ENCODE measurements at places on chromosomes 5 and 9.

DNA sequence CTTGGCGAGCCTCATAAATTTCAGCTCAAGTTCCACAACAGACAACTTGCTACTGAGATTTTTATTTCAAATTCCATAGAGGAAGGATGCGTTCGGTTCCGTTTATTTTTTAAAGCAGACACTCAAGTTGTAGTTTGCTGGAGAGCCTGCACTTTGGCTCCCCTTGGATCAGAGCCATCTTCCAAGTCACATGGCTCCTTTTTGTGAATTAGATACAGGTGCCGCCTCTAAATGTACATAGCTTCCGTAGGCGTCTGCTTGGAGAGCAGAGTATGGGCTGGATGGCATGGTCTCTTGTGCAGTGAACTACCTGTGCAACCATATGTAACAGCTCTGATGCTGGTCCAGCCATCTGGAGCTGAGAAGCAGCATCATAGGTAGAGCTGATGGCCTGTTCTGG lies 73.9 kb upstream of the WWC1 start:
- DNase-seq = no peak

DNA sequence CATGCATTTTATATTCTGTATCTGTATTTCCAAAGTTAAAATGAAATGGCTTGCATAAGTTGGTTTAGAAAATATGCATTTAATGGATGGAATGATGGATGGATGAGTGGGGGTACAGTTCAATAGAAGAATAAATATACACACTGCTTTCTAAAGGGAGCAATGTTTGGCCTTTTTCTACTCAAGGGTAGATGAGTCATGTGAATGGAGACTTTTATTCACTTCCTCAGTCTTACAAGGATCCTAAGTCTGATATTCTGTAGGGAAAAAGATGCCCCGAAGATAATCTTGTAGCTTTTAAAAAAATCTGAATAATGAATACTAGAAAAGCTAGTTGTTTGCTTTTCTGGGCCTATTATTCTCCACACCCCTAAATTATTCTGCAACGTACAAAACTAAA lies 2112.1 kb downstream of the MAT2B start:
- DNase-seq = no peak

GRCh38 chr5:93800988-93801811 lies 59.8 kb upstream of the POU5F2 start:
- no peak for DNase-seq

- no peak for DNase-seq
Measured at GRCh38 chr5:14655146-14655741, 9.3 kb upstream of the OTULIN start.

DNA sequence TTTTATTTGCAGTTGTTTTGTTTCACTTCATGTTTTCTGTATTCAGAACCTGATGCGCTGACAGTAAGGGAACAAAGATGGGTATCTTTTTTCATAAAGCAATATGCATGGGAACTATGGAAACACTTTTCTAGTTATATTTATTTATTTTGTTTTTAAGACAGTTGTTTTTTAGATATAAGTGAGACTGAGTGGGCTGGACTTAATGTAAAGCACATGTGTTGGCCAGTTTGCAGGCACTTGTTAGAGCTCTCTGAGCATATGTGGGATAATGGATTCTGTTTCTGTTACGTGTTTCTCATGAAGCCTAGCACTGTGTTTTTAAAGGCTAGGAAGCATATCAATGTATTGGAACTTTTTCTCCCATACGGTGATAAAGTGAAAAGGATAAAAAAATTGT lies 164.1 kb downstream of the PRR16 start:
- DNase-seq = no peak

- peak; percentile 98 for DNase-seq
Measured at GRCh38 chr5:149452665-149453617, 73.8 kb upstream of the IL17B start.

DNA sequence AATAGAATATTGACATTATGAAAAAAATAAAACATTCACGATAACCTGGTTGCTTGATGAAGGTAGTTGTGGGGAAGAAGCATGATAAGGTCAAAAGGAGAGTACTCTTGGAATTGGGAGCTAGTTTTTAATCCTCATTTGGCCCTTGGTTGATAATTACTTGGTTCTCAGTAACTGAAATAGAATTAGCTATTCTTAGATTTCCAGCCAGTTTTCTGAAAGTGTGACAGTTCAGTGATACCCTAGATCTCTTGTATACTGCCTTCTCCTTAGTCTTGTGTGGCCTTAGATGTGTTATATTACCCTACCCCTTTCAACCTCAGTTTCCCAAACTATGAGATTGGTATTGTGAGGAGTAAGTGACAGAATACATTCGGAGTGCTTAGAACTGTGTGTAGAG lies 17.4 kb downstream of the MARCHF6 start:
- no peak for DNase-seq
